Keratinocyte (primary cell): ENCODE measurements at places on chromosomes 1 and 21. TPM values are rescaled to one million over a fixed set of nuclear protein-coding genes. Genes with fewer than 3 reads are reported as not detected.

RAB4A gene
- polyA plus RNA-seq, result 27.7 to 54.7 TPM (median 42.0 TPM) in 3 replicates

CRP gene
- not detected in 3 replicates for polyA plus RNA-seq

DNA sequence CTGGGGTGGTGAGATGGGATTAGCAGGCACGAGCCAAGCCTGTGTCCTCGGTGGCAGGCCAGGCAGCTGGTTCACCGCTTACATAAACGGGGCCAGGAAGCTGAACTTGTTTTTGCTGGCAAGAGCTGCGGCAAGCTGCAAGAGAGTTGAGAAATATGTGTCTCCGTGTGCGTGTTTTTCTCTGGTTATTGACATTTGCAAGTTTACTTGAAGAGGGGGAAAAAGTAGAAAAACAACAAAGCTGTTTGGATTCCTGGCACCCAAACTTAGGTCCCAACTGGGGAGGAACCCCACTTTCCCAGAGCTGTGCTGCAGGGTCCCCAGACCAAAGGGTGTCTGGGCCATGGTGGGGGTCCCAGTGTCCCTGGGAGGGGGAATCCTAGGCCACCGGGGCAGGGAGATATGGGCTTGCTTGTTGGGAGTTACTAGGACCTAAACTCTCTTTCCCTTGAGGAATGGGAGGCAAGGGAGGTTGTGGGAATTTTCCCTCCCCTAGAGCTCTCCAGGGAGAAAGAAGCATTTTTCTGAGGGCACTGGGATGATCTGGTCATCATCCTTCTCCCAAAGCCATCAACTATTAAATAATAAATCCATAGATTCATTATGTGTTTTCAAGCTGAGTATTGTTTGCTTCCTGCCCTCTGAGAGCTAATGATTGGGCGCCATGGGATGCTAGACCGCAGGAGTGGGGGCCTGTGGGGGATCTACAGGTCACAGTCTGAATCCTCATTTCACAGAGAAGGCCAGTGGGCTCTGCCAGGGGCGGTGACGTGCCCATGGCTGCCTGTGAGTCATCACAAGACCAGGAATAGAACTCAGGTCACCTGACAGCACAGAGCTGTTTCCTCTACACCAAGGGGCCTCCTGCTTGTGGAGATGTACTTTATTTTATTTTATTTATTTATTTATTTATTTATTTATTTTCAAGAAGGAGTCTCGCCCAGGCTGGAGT lies 14.8 kb downstream of the IL6R start:
- H3K4me1 ChIP-seq, result peaks cover 65% of the 10 kb centered on the region
- no peaks in the 10 kb centered on the region for H3K27me3 ChIP-seq
- H3K27ac ChIP-seq, result peak overlapping the region; percentile 96

DNA sequence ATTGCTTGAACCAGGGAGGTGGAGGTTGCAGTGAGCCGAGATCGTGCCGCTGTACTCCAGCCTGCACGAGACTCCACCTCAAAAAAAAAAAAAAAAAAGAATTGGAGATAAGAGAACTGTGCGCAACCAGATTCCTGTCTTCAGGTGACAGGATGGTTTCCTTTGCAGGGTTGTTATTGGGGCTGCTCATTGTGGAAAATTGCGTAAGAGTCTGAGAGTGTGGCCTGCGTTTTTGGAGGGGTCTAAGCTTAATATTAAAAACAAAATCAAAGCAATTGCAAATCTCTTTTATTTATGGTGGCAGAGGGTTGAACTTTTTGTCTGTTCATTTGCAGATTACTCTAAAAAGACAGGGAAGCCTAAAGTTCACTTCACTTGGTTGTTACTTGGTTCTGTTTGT lies 36.0 kb upstream of the BCAR3 start:
- H3K36me3 ChIP-seq, result no peaks in the 10 kb centered on the region
- H3K27me3 ChIP-seq, result no peaks in the 10 kb centered on the region
- H3K27ac ChIP-seq, result no peak overlapping the region
- DNase-seq, result no peak

DNA sequence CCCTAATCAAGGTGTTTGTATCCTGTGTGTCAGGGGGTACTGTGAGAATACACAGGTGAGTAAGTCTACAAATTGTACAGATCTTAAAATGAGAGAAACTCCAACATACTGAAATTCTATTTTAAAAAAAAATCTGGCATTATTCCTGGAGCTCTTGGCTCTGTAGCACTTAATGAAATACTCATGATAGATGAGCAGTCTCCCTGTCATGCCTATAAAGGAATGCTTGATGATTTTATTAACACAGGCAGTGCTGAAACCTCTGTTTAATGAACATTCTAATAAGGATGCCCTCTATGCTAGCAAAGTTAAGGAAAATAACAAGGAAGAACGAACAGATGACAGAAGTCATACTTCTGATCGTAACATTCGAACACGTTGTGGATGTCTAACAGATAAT lies 233.9 kb upstream of the NEGR1 start:
- H3K4me1 ChIP-seq, result no peaks in the 10 kb centered on the region
- no peaks in the 10 kb centered on the region for H3K36me3 ChIP-seq
- no peaks in the 10 kb centered on the region for H3K27me3 ChIP-seq

- no peak overlapping the region for H3K4me3 ChIP-seq
- peaks cover 13% of the 10 kb centered on the region for H3K36me3 ChIP-seq
- H3K4me1 ChIP-seq, result peaks cover 27% of the 10 kb centered on the region
- H3K27ac ChIP-seq, result no peak overlapping the region
- H3K27me3 ChIP-seq, result no peaks in the 10 kb centered on the region
These were observed 141.2 kb upstream of the CD34 start for GRCh38 chr1:208052135-208052534.

DNA sequence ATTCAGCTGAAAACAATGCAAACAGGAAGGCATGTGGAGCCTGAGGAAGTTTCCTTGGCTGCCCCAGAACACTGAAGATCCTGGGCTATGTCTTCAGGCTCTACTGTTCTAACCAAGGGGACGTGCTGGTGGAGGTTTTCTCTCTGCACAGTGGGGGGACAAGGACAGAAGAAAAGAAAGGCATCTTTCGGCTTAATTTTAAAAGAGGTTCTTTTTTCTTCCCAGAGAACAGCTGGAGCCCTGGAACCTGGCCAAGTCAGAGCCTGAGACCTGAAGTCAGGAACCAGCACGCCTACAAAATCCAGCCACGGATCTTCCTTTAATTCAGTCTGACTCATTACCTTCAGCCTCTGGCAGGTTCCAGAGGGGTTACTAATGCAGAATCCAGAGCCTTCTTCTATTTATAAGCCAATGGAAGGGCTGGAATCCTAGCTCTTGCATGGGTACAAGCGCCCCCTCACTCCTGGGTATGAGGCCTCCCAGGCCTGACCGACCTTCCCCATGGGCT lies 19.8 kb downstream of the CTNNBIP1 start:
- peak overlapping the region; percentile 82 for H3K27ac ChIP-seq
- H3K27me3 ChIP-seq, result no peaks in the 10 kb centered on the region
- peaks cover 66% of the 10 kb centered on the region for H3K4me1 ChIP-seq
- H3K36me3 ChIP-seq, result peaks cover 18% of the 10 kb centered on the region
- peak; percentile 98 for DNase-seq
- H3K4me3 ChIP-seq, result peak overlapping the region; percentile 32

- DNase-seq, result no peak
- H3K27me3 ChIP-seq, result no peaks in the 10 kb centered on the region
- H3K27ac ChIP-seq, result no peak overlapping the region
- peaks cover 4% of the 10 kb centered on the region for H3K4me1 ChIP-seq
- no peak overlapping the region for H3K4me3 ChIP-seq
These were observed 76.3 kb downstream of the RD3 start for GRCh38 chr1:211415700-211416099.

DNA sequence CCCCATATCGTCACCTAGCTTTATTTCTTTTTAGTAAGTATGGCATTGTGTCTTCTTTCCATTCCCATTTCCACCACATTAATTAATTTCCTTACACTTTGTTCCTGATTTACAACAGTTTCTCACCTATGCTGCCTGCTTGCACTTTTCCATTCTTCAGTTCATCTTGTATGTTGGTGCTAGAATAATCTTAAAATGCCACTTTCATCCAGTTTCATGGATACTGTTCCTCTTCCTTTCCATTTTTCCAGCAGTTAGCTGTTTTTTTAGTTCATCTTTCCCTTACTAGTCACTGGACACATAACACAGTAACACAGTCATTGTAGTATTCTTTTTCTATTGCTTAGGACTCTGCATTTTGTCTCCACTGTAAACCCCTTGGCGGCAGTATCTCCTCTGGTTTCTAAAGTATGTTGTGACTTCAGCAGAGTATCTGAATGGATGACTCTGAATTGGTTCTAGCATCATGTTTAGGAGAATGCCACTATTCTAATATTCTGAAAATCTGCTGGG lies 2.1 kb downstream of the CDC7 start:
- no peak overlapping the region for H3K27ac ChIP-seq
- no peak overlapping the region for H3K4me3 ChIP-seq
- H3K36me3 ChIP-seq, result no peaks in the 10 kb centered on the region

DNA sequence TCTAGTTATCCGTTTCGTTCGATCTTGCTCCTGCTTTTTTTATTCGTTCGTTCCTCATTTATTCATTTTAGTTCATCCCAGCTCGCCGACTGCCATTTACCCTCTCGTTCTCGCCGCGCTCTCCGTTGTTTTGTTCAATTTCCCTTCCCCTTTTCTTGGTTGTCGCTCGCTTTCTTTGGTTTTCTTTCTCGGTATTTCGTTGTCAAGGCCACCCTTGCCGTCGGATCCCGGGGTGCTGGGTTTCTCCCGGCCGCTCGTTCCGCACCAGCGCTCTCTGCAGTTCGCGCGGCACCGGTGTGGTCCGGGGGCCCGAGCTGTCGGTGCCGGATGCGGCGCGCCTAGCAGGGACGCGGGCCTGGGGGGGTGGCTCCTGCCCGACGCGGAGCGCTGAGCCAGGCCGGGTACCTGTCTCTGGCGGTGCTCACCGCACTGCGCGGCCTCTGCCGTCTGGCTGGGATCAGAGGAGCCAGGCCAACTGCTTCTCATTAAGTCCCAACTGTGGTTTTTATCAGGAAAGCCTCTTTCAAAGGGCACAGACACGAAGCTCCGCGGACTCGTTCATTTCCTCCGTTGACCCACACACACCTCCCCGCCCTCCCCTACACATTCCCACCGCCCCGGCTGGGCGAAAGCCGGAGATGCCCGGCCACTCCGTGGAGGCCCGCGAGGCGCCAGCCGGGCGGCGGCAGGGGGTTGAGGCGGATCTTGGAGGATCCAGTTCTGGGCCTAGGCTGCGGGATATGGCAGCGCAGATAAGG lies 1.6 kb downstream of the ALX3 start:
- no peak for DNase-seq
- H3K27me3 ChIP-seq, result peaks cover 68% of the 10 kb centered on the region
- no peak overlapping the region for H3K27ac ChIP-seq
- H3K36me3 ChIP-seq, result no peaks in the 10 kb centered on the region

- H3K4me3 ChIP-seq, result no peak overlapping the region
- H3K27ac ChIP-seq, result no peak overlapping the region
- no peaks in the 10 kb centered on the region for H3K4me1 ChIP-seq
- DNase-seq, result no peak
- peaks cover 45% of the 10 kb centered on the region for H3K36me3 ChIP-seq
- no peaks in the 10 kb centered on the region for H3K27me3 ChIP-seq
These were observed 17.4 kb downstream of the HYI start for GRCh38 chr1:43436371-43436770.

GRCh38 chr1:203944651-203945404 lies 83.4 kb downstream of the SNRPE start:
- H3K27me3 ChIP-seq, result no peaks in the 10 kb centered on the region
- H3K4me3 ChIP-seq, result no peak overlapping the region
- no peak overlapping the region for H3K27ac ChIP-seq
- DNase-seq, result no peak
- H3K4me1 ChIP-seq, result no peaks in the 10 kb centered on the region
- no peaks in the 10 kb centered on the region for H3K36me3 ChIP-seq

DNA sequence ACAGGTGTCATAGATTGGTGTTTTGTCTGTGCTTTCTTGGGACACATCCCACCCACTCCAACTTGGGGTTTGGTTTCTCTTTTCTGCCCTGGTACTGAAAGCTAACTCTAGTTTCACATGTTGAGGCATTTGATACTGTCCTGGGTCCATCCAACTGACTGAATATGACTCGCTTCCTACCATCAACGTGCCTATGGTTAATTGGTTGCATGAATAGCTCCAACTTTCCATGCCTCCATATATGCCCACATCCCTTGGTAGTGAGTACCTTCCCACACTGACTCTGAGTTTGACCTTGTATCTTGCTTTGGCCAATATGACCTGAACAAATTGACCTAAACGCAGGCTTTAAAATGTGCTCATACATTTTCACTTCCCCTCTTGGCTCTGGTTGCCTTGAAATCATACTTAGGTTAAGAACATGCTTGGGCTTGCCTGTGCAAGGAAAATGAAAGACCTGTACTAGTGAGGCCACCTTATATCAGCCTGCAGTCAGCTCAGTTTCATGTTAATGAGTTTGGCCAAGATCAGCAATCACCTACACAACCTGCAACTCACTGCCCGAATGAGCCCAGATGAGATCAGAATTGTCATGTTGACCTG lies 81.0 kb upstream of the KCNK2 start:
- H3K4me1 ChIP-seq, result peaks cover 31% of the 10 kb centered on the region
- H3K27ac ChIP-seq, result peak overlapping the region; percentile 61
- no peaks in the 10 kb centered on the region for H3K27me3 ChIP-seq
- no peak for DNase-seq
- H3K4me3 ChIP-seq, result no peak overlapping the region
- H3K36me3 ChIP-seq, result no peaks in the 10 kb centered on the region

DNA sequence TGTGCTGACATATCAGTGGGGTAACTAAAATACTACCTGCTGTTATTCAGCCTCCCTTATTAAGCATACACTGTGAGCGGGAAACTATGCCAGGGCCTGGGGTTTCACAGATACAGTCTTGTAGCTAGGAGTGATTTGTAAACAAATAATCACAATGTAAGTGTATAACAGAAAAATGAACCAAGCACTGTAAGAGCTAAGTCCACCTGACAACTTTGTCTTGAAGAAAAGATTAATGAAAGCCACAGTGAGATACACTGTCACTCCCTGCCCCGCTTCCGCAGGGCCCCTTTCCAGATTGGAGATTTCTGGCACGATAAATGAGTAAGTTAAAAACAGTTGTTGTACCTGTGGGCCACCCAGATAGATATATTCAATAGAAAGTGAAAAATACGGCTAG lies 4.8 kb downstream of the RCAN3 start:
- H3K4me1 ChIP-seq, result peaks cover 8% of the 10 kb centered on the region
- no peak overlapping the region for H3K4me3 ChIP-seq
- no peaks in the 10 kb centered on the region for H3K36me3 ChIP-seq
- no peak for DNase-seq

GRCh38 chr1:231106347-231106746 lies 55.5 kb upstream of the TRIM67 start:
- H3K4me1 ChIP-seq, result no peaks in the 10 kb centered on the region
- no peak for DNase-seq
- peaks cover 3% of the 10 kb centered on the region for H3K27me3 ChIP-seq
- H3K4me3 ChIP-seq, result no peak overlapping the region
- H3K27ac ChIP-seq, result no peak overlapping the region

DNA sequence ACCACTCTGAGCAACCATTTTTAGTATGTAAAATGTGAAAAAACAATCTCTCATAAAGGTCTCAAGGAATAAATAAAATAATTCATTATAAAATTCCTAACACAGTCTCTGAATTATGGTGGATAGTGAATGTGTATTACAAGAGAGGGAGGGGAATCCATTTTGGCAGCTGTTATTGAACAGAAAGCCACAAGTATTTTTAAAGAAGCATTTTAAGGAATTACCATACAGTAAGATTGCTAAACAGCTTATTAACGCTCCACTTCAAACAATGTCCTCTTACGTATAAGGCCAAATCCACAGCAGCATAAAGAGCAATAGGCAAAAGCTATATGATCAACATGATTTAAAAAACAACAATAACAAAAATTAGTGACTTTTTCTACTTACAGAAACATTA lies 18.4 kb downstream of the PIGK start:
- no peaks in the 10 kb centered on the region for H3K36me3 ChIP-seq
- H3K4me1 ChIP-seq, result no peaks in the 10 kb centered on the region
- no peaks in the 10 kb centered on the region for H3K27me3 ChIP-seq
- no peak for DNase-seq
- H3K4me3 ChIP-seq, result no peak overlapping the region
- H3K27ac ChIP-seq, result no peak overlapping the region
